ENCODE measurements at places on chromosomes 3 and 15.

- no peak for DNase-seq
Observed at GRCh38 chr3:152396867-152397266, 128.1 kb downstream of the MBNL1 start.

DNA sequence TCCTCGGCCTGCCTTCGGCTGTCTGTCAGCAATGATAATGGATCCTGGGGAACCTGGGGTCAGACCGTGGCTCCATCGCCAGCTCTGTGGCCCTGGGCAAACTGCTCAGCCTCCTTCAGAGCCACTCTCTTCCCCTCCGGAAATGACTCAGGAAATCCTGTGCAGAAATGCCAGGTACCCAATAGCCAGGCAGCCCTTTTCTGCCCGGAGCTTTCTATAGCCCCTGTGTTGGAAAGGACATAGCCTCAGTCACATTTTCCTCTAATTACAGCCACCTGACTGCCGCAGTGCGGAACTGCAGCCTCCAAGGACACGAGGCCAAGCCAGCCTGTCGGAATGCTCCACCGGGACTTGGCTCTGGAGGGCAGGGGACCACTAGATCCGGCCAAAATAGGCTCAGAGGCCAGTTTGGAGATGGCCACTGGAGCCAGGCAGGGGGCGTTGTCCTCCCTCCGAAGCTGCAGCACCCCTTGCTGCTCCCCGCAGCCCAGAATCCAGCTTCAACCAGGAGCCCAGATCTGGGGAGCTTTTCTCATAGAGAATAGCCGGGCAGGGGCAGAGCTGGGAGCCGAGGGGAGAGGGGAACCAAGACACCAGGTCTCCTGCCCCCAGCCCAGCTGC lies 11.6 kb upstream of the ZXDC start:
- DNase-seq = no peak

DNA sequence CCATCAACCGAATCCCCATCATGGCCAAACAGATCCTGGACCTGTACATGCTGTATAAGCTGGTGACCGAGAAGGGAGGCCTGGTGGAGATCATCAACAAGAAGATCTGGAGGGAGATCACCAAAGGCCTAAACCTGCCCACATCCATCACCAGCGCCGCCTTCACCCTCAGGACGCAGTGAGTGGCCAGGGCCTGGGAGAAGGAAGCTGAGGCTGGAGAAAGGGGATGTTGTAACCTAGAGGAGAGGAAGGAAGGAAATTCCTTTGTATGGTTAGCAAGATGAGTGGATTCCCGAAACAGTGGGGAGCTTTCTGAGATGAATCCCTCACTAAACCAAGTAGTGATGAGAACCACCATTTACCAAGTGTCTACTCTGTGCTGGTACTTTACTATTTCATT lies 25.8 kb upstream of the CLK3 start:
- DNase-seq = no peak

DNA sequence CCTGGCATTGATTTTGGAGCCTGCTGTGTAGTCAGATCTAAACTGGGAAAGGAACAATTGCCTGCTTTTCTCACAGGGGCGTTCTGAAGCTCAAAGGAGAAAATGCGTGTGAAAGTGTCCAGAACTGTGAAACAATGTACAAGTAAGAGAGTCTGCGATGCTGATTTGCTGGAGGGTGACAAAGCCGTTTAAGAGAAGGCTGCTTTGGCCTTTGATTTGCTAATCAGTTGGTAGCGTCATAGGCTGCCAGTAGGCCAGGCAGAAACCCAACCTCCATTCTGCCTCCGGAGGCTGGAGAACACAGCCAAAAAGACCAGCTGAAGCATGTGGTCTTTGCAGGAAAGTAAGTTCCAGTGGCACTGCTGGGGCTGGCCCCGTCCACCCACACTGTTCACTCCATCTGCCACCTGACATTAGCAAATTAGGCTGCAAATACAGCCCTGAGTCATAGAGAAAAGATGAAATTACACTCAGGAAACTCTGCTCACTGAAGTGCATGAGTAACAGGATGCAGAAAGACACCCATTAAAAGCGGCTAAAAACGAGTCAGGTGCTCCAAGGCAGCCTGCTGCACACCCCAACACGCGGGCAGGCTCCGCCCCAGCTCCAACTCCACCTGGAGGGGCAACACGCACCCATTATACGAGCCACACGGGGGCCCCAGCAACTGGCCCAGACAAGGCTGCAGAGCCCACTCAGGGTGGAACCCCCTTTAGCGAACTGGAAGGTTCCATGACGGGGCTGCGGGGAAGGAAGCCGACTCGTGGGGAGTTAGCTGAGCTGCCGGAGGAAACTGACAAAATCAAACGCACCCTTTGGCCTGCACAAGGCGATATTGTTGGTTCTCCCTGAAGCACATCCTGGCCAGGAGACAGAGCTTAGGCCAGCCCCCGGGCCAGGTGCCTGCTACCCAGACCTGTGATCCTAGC lies 31.6 kb downstream of the ZDHHC19 start:
- DNase-seq = peak; percentile 77

Measured in effector memory CD8-positive, alpha-beta T cell (primary cell).